ENCODE measurements at places on chromosomes 7 and 10. TPM values are rescaled to one million over a fixed set of nuclear protein-coding genes. Genes with fewer than 3 reads are reported as not detected.

DNA sequence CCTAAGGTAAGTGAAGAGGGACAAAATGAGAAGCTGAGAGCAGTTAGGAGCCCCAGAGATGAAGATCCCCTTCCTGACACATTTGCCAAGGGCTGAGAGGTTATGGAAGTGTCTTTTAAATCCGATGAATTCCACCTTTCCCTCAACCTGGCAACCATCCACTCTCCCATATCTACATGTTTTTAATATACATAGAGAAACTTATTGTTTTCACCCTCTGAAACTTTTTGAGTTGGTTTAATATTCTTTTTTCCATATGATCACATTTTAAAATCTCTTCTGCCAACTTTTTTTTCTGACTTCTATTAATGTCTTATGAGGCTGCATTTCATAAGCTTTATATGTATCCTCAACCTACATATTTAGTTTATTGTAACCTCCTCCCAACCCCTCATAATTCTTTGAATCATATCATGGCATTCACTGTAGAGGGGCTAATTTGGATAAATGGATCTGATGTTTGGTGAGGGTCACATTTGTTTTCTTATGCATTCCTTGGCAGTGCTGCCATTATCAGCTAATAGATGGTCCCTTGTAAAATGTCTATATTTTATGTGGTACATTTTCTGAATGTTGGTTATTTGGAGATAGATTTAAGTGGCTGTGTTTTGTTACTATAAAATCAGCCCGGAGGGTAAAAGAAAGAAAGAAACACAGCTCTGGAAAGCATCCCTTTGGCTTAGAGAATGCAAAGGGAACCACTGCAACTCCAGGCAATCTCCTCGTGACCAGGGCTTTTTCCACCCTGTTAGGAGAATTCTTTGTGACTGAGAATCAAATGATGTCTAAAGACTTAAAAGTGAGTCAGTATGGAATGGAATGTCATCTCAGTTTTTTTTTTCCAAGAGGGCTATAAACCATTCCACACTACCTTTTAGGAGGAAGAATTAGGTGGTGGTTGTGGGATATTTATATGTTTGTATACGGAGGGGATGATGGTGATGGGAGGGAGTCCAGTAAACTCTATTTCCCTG is 334.4 kb downstream of the SUGCT start:
- peak; percentile 84 for DNase-seq

DNA sequence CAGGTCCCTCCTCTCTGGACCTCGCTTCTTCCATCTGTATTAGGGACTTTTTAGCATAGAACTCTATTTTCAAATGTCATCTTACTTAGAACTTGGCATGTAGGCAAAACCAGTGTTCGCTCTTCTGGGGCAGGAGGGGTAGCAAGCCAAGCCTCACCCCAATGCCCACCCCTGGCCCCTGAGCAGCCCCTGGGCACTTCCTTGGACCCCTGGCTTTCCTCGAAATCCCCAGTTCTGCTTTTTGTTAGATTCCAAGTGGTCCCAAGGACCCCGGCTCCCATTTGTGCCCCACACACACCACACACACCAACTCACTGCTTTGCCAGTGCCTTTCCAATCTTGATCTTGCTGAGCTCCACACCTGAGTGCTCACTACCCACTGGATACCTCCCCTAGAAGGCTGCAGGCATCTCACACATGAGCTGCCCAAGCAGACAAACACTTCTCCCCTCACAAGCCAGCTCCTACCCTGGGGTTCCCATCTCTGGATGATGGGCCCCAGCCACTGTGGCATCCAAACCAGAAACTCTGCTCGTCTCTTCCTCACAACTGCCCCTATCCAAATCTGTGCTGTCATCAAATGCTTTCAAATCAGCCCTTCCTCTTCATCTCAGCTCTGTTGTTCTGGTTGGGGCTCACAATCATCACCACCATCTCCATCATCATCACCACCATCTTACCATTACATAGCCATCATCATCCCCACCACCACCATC is 167.9 kb upstream of the ZMIZ1 start:
- no peak for DNase-seq

DNA sequence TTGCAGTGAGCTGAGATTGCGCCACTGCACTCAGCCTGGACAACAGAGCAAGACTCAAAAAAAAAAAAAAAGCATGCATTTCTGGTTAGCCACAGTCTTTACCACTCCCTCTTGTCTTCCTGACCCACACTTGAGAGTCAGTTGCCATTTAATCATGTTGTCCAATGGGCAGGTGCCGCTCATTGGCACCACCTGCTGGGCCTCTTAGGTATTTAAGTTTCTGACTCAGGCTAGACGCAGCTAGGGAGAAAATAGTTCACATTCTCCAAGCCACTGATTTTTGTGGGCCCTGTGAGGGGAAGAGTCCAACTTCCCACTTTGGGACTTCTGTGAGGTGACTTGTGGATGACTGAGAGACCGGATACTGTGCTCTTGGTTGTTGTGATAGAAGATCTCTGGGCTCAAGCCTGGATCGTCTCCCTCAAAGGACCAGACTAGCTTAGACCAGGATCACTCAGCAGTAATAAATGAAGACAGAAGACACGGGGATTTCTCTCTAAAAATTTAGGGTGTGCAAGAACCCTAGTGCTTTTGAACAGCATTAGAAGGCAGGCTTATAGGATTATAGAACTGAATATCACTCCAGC is 26.8 kb upstream of the SORCS3 start:
- DNase-seq, result no peak

DNA sequence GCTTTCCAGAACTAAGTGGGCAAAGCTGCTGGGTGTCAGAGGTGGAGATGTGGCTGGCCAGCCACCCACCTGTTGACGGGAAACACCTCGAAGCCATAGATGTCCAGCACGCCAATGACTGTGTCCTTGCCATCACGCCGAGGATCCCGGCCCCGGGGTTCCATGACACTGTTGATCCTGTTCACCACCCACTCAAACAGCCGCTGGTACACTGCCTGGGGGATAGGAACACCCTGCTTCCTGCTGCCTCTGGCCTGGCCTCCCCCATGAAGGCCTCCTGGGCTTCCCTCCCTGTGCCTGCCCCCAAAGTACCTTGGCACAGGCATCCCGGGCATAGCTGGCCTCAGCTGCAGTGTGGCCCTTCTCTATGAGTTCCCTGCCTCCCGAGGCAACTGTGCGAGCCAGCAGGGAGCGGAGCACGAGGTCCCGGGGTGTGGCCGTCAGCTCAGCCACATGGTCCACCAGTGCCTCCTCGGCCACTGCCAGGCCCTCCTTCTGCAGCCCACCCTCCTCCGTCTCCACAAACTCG is 8.2 kb downstream of the MYO1G start:
- DNase-seq, result no peak

GRCh38 chr7:43647673-43648472 is 65.0 kb downstream of the STK17A start:
- peak; percentile 98 for DNase-seq

ACBD7 gene
- total RNA-seq, result 1.3 TPM

HABP2 gene
- total RNA-seq, result not detected

CPVL gene
- not detected for total RNA-seq

Measured in fibroblast of villous mesenchyme (primary cell).